ENCODE measurements at places on chromosomes 12 and 14.

DNA sequence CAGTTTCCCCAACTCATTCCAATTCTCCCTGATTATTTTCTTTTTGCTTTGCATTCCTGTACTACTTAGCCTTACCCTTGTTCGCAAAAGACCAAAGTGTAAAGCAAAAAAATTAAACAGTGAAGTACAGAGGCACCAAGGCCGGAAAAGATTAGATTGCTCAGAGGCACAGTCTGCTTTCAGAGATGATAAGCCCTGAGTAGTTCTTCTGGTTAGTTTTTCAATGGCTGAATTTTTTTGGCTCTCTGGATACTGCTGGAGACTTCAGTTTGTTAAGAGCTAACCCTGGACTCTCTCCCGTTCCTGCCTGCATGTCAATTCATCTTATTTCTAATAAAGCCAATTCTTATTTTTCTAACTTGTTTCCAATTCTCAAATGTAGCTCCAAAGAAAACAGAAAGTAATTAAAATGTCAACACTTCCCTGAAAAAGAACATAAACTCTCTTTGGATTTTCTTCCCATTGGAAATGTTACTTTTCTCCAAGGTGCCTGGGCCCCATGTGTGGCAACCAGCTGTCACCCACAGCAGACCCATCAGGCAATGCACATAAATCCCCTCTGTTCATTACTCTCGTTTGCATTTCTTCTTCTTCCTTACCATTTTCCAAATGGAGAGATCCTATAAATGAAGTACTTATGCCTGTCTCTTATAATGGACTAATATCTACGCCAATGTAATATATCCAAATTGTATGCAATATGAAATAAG, 142.8 kb downstream of the BTG1 start:
- DNase-seq = no peak

DNA sequence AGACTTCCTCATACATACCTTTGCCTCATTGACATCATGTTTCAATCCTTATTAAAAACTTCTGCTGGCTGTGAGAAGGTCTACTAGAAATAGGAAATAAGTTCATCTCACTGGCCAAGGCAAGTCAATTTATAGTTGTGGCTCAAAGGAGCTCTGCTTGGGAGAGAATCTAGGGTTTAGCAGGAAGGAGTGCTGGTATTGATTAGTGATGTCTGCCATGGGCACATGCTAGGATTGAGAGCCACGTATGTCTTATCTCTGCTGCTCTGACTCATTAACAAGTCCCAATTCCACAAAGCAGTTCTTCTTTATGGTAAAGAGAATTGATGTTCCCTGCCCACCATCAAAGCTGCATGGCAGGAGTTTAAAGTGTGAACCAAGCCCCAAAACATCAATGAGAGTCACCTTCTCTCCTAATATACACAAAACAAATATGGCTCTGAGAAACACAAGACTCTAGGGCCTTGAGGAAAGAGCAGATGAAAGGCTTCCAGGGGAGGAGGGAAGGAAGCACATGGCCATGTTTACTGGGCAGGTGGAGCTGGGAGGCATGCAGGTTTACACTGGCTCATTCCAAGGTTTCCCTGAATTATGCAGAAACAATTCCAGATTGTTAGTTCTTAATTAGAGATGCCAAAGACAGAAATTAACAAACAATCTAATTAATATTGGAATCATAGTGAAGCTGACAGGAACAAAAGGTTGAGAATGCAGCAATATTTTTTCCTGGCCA, 931.9 kb upstream of the TMEM132C start:
- DNase-seq = no peak

DNA sequence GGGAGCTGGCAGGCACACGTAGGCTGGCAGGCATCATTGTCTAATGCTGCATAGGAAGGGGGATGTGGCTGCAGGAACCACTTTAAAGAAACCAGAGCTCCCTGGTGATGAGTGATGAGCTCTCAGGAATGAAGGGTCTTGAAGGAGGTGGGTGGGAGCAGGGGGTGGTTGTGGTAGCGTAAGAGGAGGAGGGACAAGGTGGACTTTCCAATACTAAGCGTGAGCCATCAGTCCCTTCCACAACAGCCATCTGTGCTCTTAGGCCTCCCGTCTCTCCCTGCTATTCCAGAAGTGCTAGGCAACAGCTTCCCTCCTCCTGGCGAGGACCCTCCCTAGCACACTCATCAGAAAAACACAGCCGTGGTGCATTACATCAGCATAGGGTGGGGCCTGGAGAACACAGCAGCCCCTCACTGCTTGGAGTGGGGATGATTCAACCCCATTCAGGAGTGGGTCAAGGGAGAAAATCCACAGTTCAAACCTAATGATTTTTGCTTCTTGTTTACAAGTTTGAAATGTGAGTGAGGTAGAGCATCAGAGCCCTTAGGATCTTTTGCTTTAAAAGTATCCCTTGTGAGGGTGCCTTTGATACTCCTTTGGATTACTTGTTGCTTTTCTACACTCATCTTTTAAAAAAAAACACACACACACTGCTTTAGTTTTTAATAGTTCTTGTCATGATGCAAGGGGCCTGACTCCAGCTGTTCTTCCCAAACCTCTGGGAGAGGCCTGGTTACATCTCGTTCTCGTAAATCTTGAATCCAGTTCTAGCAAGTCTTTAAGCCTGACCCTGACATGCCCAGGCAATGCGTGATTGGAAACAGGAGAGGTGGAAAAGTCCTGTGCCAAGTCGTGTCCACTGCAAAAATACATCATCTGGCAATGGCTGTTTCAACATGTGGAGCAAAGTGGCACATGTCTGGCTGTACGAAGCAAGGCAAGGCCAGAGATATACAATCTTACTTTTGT, 356.4 kb upstream of the DDHD1 start:
- no peak for DNase-seq

GRCh38 chr12:89278862-89279261, 73.4 kb downstream of the DUSP6 start:
- DNase-seq = no peak

- DNase-seq = no peak
Observed at GRCh38 chr14:85883966-85884365, 354.0 kb downstream of the FLRT2 start.

- DNase-seq = no peak
Observed at GRCh38 chr14:50955373-50956043, 11.2 kb upstream of the PYGL start.

GRCh38 chr12:95380997-95381786, 92.8 kb upstream of the METAP2 start:
- no peak for DNase-seq

DNA sequence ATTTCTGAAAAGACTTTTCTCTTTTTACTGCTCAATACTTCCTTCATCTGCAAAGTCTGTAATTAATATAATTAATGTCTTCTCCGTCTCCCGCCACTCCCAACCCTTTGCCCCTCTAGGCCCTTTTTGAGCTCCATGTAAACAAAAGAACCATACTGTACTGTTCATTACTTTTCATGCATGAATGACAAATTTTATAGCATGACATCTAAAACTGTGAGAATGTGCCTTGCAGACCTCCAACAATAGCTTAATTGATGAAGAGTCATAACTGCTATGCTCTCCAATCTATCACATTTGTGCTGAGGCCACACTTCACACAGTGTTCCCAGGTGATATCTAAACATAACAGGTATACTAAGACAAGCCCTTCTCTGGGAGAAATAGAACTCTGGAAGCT, 1122.7 kb upstream of the ATXN7L3B start:
- DNase-seq = no peak

GRCh38 chr12:65649126-65649525, 175.2 kb upstream of the HMGA2 start:
- DNase-seq = peak; percentile 77

Measured in brain pericyte (primary cell).